Stimulated activated CD8-positive, alpha-beta memory T cell treated with anti-CD3 and anti-CD28 coated beads, Interleukin-4, amount 100 ng/mL, for 24 hours (primary cell): ENCODE measurements at places on chromosomes 6 and 20.

DNA sequence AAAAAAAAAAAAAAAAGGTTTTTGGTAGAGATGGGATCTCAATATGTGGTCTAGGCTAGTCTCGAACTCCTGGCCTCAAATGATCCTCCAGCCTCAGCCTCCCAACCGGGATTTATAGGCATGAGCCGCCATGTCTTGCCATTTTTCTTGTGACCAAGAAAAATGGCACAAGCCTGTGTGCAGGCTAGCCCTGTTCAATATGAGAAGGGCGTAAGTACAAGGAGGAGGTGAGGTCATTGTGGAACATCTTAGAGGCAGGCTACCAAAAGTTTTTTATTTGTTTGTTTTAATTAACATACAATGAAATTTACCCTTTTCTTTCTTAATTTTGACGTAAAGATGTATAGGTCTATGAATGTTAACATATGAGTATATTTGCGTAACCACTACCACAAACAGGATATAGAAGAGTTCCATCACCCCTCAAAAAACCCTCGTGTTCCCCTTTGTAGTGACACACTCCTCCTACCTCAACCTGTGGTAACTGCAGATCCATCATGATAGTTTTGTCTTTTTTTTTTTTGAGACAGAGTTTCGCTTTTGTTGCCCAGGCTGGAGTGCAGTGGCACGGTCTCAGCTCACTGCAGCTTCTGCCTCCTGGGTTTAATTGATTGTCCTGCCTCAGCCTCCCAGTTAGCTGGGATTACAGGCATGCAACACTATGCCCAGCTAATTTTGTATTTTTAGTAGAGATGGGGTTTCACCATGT is 28.3 kb upstream of the KIF3B start:
- DNase-seq = no peak

- DNase-seq = no peak
Measured at GRCh38 chr20:475463-476357, 13.4 kb upstream of the TBC1D20 start.

- no peak for DNase-seq
Measured at GRCh38 chr6:36715469-36715868, 17.8 kb downstream of the RAB44 start.

- no peak for DNase-seq
Measured at GRCh38 chr6:19721766-19722377, 115.3 kb upstream of the ID4 start.

GRCh38 chr20:7308163-7308562 is 540.7 kb downstream of the BMP2 start:
- DNase-seq = no peak

DNA sequence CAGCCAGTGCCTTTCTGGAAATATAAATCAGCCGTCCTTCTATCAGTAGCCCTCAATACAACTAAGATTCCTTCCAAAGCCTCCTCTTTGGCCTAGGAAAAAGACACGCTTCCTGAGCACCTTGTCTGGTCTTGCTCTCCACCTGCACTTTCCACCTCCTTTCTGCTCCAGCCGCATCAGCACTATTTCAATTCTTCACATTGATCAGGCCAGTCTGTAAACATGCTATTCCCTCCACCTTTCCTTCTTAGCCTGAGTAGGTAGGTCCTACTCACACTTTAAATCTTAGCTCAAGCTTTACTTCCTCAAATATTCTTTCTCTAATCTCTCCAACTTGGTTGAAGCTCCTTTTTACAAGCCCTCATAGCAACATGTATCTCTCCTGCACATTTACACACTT is 11.4 kb downstream of the RANBP9 start:
- no peak for DNase-seq

GRCh38 chr6:125930765-125931418 is 25.7 kb upstream of the HINT3 start:
- no peak for DNase-seq

DNA sequence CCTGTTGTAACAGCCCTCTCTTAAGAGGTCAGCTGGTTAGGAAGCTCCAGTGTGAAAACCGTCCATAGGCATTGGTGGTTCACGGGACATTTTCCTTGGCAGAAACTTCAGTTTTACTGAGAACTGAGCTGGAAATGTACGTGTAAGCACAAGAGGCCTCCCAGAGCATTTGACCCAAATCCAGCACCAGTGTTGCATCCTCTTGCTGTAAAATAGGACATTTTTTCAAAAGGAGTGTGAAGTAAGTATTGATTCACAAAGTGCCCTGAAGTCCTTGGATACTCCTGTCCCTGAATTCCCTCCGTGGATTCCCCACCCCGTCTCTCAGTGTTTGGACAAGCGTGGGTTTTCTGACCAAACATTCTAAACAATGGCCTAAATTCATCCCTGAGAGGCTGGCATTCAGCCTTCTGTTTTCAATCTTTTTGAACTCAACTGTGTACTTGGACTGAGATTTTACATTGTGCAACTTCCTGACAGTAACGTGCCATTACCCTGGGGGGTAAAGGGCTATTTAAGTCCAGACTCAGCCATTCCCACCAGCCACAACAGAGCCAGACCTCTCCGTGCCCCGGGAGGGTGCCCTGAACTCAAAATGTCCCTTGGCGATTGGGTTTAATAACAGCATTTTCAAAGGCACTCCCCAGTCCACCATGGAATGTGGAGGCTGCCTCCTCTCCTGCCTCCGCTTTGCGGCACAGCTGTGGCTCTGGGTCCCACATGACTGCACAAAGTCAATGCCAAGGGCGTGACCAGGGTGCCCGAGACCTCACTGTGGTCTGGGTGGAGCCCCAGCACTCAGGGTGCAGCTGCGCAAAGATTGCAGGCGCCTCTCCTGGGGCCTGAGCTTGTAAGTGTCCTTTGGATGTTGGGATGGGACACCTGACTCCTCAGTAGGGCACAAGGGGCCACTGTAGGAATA is 92.7 kb upstream of the AFDN start:
- DNase-seq = no peak

GRCh38 chr6:105522626-105523322 is 119.9 kb upstream of the PREP start:
- no peak for DNase-seq

- DNase-seq = no peak
Measured at GRCh38 chr6:166364456-166364855, 18.3 kb downstream of the MPC1 start.

GRCh38 chr6:39696986-39697788 is 28.0 kb downstream of the KIF6 start:
- DNase-seq = no peak

GRCh38 chr6:68636666-68637065 is 1.6 kb downstream of the ADGRB3 start:
- no peak for DNase-seq

DNA sequence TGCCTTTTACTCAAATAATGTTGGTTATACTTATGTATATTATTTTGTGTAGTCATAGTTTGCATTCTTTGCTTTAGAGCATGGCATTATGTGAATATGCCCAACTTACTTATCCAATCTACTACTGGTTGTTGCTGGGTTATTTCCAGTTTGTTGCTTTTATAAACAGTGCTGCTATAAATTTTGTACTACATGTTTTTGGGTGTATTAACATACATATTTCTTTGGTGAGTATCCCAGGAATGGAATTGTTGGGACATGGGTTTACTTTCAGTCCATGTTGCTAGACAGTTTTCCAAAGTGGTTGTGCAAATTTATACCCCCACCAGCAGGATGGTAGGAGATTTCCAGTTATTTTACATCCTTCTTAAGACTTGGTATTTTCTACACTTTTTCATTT is 157.1 kb upstream of the THEMIS start:
- DNase-seq = no peak

DNA sequence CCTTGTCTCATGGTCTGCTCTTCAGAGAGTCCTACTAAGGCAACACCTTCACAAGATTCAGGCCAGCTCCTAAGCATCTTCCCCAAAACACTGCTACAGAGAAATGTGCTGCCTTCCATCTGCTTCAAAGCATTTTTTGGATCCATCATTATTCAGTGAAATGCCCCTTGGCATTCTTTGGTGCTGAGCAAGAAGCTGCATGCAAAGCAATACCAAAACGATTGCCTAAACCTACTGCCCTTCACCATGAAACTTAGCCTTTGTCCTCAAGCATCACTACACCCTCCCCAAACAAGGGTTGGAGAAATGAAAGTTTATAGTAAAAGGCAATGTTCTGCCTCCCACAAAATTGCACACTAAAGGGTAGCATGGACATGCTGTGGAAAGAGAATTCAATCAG is 93.5 kb downstream of the SNAP25 start:
- no peak for DNase-seq

DNA sequence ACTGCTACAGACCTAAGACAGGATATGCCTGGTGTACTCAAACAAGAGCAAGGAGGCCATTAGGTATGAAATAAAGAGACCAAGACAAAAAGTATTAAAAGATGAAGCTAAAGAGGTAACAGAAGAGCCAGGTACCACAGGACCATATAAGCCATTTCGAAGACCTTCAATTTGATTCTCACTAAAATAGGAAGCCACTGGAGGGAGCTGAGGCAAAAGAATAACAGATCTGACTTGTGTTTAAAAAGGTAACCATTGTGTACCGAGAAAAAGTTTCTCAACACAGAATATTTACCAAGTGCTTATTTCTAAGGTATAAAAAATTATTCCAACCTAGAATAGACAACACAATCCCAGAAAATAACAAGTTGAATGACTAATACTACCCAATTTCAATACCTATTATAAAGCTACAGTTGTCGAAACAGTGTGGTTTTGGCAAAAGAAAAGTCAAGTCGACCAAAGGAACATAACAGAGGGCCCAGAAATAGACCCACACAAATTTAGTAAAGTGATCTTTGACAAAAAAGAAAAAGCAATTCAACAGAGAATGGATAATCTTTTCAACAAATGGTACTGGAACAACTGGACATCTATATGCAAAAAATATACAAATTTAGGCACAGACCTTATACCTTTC is 125.3 kb upstream of the DST start:
- no peak for DNase-seq

DNA sequence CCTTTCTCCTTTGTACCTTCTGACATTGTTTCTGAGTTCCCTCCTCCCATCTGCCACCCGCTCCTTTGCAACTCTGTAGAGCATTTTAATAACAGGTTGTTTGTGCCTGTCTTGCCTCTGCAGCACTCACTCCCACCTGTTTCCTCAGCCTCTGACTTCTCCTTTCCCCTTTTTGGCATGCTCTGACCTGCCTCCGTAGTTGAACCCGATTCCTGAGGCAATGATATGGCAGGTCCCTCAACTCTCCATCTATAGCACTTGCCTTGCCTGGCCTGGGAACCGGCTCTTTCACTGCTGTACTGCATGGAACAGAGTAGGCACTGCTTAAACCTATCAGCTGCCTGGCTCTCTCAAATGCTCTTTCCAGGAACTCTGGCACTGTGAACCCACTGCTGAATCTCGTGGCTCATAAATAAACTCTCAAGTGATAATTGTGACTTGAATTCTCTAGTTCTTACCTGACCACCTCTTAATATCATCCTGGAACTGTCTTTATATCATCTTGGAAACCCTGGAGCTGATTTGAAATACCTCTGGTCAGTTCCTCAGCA is 50.3 kb downstream of the UTRN start:
- DNase-seq = no peak

DNA sequence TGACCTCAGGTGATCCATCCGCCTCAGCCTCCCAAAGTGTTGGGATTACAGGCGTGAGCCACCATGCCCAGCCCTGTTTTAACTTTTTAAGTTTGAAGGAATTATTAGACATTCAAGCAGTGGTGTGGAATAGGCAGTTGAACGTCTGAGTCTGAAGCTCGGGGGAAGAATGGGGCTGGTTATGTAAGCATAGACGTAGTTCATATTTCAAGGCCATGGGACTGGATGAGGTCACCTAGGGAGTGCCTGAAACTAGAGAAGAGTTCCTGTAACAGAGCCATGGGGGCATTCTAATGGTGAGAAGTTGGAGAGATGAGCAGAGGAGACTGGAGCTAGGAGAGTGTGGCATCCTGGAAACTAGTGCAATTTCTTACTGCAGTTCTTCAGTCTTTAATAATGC is 6.4 kb downstream of the CDKAL1 start:
- no peak for DNase-seq

DNA sequence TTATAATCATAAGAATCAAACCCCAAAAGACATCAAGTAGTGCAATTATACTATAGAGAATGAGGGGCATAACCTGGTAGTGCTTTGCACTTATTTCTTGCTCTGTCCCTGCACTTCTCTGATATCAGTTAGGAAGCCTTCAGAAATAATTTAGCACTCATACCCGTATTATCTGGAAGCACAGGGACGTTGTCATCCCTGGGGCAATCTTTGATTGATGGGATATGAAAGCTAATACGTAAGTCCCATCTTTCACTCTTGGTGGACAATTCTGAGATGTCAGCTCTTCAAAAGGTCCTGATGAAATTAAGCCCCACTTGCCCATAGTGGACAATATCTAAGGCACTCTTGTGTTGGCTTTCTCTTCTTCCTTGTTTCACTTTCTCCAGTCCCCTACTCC is 144.9 kb downstream of the HACE1 start:
- no peak for DNase-seq

GRCh38 chr6:49698478-49698877 is 14.9 kb downstream of the CRISP2 start:
- DNase-seq = no peak

DNA sequence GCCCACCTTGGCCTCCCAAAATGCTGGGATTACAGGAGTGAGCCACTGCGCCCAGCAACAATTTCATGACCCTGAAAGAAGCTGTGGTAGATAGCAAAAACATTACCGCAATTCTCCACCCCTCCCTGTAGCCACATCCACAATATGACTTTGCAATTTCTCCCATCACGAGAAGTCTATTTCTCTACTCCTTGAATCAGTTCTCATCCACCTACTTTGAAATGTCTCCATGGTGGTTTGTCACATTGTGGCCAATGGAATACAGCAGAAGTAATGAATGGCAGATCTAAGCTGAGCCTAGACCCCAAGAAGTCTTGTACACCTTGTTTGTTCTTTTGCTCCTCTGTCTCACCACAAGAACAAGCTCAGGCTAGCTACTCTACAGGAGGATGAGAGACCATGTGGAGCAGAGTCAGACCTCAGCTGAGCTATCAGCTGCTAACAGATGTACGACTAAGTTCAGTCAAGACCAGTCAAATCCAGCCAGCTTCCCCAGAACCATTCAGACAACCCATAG is 6.3 kb downstream of the OXT start:
- DNase-seq = no peak

- no peak for DNase-seq
Measured at GRCh38 chr6:126716032-126716431, 376.1 kb downstream of the CENPW start.

GRCh38 chr20:53439616-53440015 is 154.0 kb downstream of the ZNF217 start:
- DNase-seq = no peak

GRCh38 chr20:40630099-40630498 is 58.9 kb downstream of the MAFB start:
- no peak for DNase-seq

- DNase-seq = no peak
Measured at GRCh38 chr6:49336514-49337131, 126.4 kb downstream of the MMUT start.

DNA sequence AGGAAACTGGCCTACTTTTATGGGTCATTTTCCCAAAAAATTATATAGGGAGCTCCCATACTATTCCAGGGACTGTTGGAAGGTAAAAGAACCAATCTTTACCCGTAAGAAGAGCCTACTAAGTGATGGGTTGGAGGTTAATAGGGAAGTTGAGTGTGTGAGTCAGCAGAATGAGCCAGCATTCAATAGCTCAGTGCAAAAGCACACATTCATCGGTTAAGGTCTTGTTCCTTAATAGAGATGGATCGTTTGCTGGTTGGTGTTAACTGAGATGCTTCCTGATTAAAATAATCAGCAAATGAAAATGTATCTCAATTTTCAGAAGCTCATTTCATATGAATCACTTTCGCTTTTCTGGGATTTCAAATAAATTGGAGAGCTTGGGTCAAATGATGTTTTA is 115.3 kb upstream of the MRPS10 start:
- DNase-seq = no peak

GRCh38 chr6:144351379-144352127 is 66.4 kb downstream of the UTRN start:
- no peak for DNase-seq
